Naive thymus-derived CD4-positive, alpha-beta T cell (primary cell): ENCODE measurements at places on chromosomes 3 and 15.
A peak's percentile ranks its signal among the peaks of the same experiment; 100 is the strongest.

DNA sequence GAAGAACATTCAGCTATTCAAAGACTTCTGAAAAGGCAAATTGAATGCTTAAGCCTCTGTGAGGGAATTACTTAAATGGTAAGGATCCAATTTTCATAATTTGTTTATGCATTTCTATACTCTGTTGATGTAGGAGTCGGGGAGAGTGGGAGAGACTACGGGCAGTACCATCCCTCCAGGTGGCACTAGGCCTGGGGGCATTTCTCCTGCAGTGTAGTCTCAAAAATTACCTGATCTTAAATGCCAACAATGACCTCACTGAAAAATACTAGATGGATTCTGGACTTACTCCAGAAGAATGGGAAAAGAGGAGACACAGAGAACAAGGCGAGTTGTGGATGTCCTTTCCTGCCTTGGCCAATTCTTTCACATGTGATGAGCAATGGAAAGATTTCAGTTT lies 77.8 kb upstream of the PLXND1 start:
- H3K4me1 ChIP-seq, result no peaks in the 10 kb centered on the region
- no peak overlapping the region for H3K4me3 ChIP-seq
- DNase-seq, result no peak
- H3K27me3 ChIP-seq, result no peaks in the 10 kb centered on the region
- H3K27ac ChIP-seq, result no peak overlapping the region

GRCh38 chr15:91694831-91695210 lies 158.7 kb upstream of the SLCO3A1 start:
- no peak overlapping the region for H3K4me3 ChIP-seq
- no peaks in the 10 kb centered on the region for H3K4me1 ChIP-seq
- no peaks in the 10 kb centered on the region for H3K36me3 ChIP-seq
- no peak for DNase-seq

GRCh38 chr3:117011687-117012250 lies 302.2 kb downstream of the TUSC7 start:
- no peak overlapping the region for H3K4me3 ChIP-seq
- no peak overlapping the region for H3K27ac ChIP-seq
- H3K27me3 ChIP-seq, result no peaks in the 10 kb centered on the region

GRCh38 chr3:57234613-57235575 lies 7.4 kb downstream of the APPL1 start:
- H3K27me3 ChIP-seq, result no peaks in the 10 kb centered on the region
- H3K27ac ChIP-seq, result no peak overlapping the region
- peaks cover under 1% of the 10 kb centered on the region for H3K36me3 ChIP-seq
- peaks cover 3% of the 10 kb centered on the region for H3K4me1 ChIP-seq
- no peak overlapping the region for H3K4me3 ChIP-seq

- H3K4me3 ChIP-seq, result no peak overlapping the region
- no peaks in the 10 kb centered on the region for H3K36me3 ChIP-seq
- no peaks in the 10 kb centered on the region for H3K27me3 ChIP-seq
Measured at GRCh38 chr3:129525341-129525968, 3.0 kb upstream of the RHO start.

GRCh38 chr15:75733761-75734651 lies 21.4 kb upstream of the CSPG4 start:
- H3K4me3 ChIP-seq, result no peak overlapping the region
- H3K4me1 ChIP-seq, result peaks cover 2% of the 10 kb centered on the region
- H3K36me3 ChIP-seq, result no peaks in the 10 kb centered on the region
- no peak overlapping the region for H3K27ac ChIP-seq
- H3K27me3 ChIP-seq, result no peaks in the 10 kb centered on the region

DNA sequence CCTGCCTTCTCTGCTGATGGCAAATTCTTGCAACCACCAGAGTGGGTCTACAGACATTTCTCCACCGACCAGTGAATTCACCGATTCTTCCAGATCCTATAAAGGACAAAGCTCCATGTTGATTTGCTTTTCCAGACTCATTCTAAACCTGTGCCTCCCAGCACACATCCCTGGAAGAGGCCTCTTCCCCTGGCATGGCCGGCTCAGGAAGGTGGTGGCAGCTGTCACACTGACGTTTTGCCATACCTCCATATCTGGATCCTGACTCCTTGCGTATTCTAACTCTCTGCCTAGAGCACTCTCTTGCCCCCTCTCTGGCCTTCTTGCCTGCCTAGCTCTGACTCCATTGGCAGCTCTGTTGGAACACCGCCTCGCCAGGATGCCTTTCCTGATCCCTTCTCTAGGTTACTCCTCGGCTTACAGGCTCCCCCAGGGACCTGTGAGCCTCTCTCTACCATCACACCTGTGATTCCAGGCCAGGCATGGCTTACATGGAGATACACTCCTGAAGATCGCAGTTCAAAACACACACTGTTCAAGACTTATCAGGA lies 31.0 kb downstream of the SLCO2A1 start:
- DNase-seq, result no peak
- no peak overlapping the region for H3K27ac ChIP-seq
- no peaks in the 10 kb centered on the region for H3K27me3 ChIP-seq

GRCh38 chr3:43998836-43999727 lies 242.6 kb upstream of the TOPAZ1 start:
- no peak overlapping the region for H3K4me3 ChIP-seq
- peaks cover 9% of the 10 kb centered on the region for H3K4me1 ChIP-seq
- H3K36me3 ChIP-seq, result no peaks in the 10 kb centered on the region
- no peak overlapping the region for H3K27ac ChIP-seq
- no peak for DNase-seq
- peaks cover 25% of the 10 kb centered on the region for H3K27me3 ChIP-seq

DNA sequence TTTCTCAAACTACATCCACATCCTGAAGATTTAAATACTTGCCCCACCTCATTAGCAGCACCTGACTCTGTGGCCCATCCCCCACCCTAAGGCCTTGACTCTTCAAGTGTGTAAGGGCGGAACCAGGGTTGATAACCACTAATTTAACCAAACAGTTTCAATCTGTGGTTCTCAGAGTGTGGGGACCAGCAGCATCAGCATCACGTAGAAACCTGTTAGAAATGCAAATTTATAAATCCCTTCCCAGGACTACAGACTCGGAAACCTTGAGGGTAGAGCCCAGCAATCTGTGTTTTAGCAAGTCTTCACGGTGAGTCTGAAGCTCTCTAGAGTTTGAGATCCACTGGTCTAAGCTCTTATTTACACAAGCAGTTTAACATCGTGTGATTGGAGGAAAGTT lies 12.4 kb downstream of the GNB4 start:
- no peaks in the 10 kb centered on the region for H3K27me3 ChIP-seq
- no peak overlapping the region for H3K4me3 ChIP-seq
- no peaks in the 10 kb centered on the region for H3K36me3 ChIP-seq
- no peaks in the 10 kb centered on the region for H3K4me1 ChIP-seq

GRCh38 chr3:113685956-113686721 lies 10.3 kb downstream of the USF3 start:
- no peaks in the 10 kb centered on the region for H3K4me1 ChIP-seq
- no peaks in the 10 kb centered on the region for H3K27me3 ChIP-seq
- no peak overlapping the region for H3K27ac ChIP-seq
- no peak for DNase-seq

DNA sequence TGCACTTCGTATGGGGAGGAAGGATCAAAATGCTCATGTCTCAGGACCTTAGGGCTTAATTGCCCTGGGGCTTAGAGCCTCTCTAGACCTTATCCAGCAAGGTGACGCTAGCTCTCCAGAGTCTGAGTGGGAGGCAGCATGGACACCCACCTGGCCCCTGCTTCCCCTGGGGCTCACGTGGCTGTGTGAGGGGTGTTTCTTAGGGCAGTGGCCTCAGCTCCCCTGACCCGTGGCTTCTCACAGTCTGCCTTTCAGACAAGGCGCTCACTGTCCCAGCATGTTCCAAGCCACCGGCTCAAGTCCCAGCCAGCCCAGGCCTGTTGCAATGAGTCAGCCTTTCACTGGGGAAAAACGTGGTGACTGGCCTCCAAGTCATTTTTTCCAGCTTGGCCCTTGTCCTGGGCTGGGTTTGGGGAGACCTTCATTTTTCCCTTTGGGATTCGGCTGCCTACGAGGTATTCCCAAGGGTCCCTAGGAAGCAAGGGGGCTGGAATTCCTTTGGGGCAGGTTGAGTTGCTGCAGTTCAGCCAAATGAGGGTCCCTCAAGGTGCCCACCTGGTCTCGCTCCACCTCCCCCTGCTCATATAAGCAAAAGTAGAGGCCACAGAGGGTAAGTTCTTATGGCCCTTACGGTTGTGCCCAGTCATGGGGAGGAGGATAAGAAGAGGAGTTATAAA lies 15.7 kb downstream of the BHLHE40 start:
- DNase-seq, result peak; percentile 20
- H3K4me3 ChIP-seq, result no peak overlapping the region
- no peaks in the 10 kb centered on the region for H3K27me3 ChIP-seq

- no peaks in the 10 kb centered on the region for H3K36me3 ChIP-seq
- no peak overlapping the region for H3K27ac ChIP-seq
- H3K27me3 ChIP-seq, result no peaks in the 10 kb centered on the region
- H3K4me3 ChIP-seq, result no peak overlapping the region
- no peak for DNase-seq
Measured at GRCh38 chr3:49465270-49466034, 4.6 kb upstream of the DAG1 start.

DNA sequence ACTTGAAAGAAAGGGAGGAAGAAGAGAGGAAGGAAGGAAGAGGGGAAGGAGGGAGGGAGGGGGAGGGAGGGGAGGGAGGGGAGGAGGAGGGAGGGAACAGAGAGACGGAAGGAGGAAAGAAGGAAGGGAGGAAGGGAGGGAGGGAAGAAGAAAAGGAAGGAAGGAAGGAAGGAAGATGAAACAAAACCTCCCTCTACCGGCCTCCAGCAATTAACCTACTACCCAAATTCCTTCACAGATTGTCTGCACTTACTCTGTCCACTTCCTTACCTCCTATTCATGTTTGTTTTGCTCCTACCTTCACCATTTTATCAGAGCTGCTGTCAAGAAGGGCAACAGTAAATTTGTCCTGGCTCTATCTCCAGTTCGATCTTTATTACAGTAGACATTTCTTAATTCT lies 44.6 kb upstream of the BCL6 start:
- no peak overlapping the region for H3K4me3 ChIP-seq
- H3K27ac ChIP-seq, result no peak overlapping the region
- no peaks in the 10 kb centered on the region for H3K27me3 ChIP-seq
- DNase-seq, result no peak

DNA sequence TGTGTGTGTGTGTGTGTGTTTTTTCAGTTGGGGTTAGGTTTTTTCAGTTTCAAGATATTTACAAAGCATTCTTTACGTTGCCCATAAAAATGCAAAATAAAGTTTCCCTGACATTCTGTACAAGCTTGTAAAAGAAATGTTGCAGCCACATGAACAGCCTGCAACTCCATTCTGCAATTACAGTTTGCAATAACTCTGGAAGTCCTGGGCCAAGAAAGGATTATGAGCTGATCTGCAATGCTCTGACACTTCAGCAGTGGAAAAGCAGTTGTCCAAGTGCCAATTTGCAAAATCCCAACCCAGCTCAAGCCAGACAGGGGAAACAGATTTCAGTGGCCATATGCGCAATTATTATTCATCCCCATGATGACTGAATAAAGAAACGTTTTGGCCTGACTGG lies 322.1 kb downstream of the MEX3B start:
- no peak overlapping the region for H3K4me3 ChIP-seq
- H3K27ac ChIP-seq, result no peak overlapping the region
- H3K27me3 ChIP-seq, result no peaks in the 10 kb centered on the region
- H3K36me3 ChIP-seq, result no peaks in the 10 kb centered on the region
- DNase-seq, result no peak

GRCh38 chr3:179474480-179474879 lies 23.2 kb upstream of the GNB4 start:
- H3K4me3 ChIP-seq, result no peak overlapping the region
- no peaks in the 10 kb centered on the region for H3K27me3 ChIP-seq
- DNase-seq, result no peak
- H3K27ac ChIP-seq, result no peak overlapping the region

DNA sequence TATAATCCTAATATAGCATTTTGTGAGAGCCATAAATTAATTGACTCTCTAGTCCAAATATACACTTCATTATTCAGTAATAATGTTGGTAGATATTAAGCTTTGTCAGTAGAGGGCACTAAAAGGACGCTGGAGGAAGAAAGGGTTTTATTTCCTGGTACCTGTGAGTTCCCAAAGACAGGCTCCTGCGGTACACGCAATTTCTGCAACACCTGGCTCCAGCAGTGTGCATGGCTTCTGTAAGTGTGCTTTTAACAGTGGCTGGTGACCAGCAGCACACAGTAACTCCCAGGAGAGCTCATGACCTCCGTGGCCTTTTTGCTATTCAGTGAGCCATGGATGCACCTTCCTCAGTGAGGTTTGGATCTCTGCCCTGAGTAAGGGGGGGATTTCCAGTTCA lies 338.3 kb upstream of the ZNF385D start:
- DNase-seq, result no peak
- H3K4me1 ChIP-seq, result no peaks in the 10 kb centered on the region
- H3K27me3 ChIP-seq, result no peaks in the 10 kb centered on the region
- no peaks in the 10 kb centered on the region for H3K36me3 ChIP-seq
- H3K4me3 ChIP-seq, result no peak overlapping the region

- no peak for DNase-seq
- H3K36me3 ChIP-seq, result no peaks in the 10 kb centered on the region
- H3K4me3 ChIP-seq, result no peak overlapping the region
- H3K27me3 ChIP-seq, result no peaks in the 10 kb centered on the region
- H3K4me1 ChIP-seq, result no peaks in the 10 kb centered on the region
Measured at GRCh38 chr3:166462891-166463470, 625.8 kb upstream of the BCHE start.

DNA sequence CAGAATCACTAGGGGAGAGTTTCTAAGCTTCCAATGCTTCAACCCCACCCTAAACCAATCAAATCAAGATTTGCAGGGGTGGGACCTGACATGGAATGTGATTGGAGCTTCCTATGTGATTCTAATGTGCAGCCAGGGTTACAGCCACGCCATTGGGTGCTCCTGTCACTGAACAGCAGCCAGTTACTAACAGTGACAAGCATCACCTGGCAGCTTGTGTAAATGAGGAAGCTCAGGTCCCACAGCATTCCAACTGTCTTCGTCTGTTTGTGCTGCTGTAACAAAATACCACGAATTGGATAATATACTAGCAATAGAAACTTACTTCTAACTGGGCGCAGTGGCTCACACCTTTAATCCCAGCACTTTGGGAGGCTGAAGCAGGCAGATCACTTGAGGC lies 294.9 kb downstream of the SHQ1 start:
- no peaks in the 10 kb centered on the region for H3K36me3 ChIP-seq
- no peaks in the 10 kb centered on the region for H3K27me3 ChIP-seq
- H3K4me1 ChIP-seq, result peaks cover 4% of the 10 kb centered on the region
- DNase-seq, result no peak
- H3K27ac ChIP-seq, result no peak overlapping the region
